ENCODE measurements at places on chromosomes 4 and X. TPM values are rescaled to one million over a fixed set of nuclear protein-coding genes. Genes with fewer than 3 reads are reported as not detected.
A peak's percentile ranks its signal among the peaks of the same experiment; 100 is the strongest.

GRCh38 chr4:123014038-123014437 is 91.6 kb upstream of the NUDT6 start:
- no peak for DNase-seq

DNA sequence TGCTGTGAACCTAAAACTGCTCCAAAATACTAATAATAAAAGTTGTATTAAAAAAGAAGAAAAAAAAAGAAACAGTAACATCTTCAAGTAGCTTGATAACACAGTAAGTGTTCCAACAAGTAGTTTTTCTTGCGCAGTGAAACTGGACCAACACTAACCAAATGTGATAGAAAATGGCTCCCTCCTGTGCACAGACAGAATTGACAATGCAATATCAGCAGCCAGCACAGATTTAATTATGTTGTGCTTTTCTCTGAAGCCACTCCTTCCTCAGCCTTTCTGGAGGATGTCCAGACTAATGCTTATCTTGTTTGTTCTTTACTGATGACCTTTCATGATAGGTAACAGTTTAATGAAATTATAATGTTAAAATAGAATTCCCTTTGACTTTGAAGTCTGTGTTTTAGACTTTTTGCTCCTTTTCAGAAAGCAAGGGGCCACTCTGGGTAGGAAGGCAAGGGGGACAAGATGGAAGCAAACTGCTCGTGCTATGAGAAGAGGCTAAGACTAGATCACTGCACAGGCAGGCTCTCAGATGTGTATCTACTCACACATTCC is 147.1 kb upstream of the RPL34 start:
- DNase-seq, result peak; percentile 33

DNA sequence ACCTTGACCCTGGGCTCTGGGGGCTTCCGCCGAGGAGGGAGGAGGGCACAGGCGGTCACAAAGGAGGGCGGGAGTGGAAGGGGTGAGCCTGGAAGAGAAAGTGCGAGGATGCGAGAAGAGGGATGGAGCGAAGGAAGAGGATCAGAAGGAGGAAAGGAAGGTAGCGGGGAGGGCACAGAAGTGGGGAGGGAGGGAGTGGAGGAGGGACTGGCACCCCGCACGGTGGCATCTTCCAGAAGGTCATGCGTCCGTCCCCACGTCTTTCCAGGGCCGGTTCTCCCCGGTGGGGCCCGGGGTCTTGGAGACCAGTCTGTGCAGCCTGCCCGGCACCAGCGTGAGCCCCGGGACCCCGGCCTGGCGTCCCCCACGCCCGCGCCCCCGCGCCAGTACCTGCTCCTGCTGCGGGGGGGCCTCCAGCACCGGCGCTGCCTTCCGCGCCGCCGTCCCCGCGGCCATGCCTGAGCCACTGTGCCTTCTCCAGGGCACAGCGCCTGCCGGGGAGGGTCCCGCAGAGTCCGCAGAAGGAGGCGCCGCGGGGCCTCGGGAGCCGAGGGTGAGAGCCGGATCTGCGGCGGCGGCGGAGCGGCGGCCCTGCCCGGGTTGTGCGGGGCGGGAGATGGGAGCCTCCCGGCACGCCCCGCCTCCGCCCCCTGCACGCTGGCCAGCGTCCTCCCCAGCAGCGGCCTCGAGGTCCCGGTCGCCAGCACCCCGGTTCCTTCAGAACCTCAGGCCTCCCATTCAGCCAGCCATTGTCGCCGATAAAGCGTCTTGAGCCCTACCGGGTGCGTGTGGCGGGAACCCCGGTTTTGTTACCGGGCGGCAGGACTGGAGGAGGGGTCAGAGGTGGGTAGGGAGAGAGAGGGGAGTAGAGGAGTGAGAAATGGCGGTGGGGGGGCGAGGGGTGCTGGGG is at the start of gene RNF175:
Gene RNF175 (minus strand): TSS at position 618 of the 910 bp plus-strand sequence. CDS start 162 bp downstream, at position 456.
- DNase-seq, result peak; percentile 18

GRCh38 chrX:110178179-110178865 is 139.6 kb downstream of the AMMECR1 start:
- no peak for DNase-seq

DNA sequence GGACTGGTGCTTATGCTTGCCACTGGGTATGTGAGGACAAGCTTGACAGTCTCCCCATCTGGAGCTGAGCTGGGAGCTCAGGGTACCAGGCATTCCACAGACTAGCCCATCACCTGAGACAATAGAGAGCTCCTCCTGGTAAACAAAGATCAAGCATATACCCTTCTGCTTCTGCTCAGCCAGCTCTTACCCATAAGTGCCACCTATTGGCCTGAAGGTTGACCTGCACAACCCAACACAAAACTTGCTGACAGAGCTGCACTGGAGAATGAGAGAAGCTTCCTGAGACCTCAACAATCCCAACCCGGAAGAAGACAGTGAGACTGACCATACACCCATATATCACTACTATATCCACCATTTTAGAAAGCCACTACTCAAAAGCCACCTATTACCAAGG is 1049.2 kb upstream of the INTU start:
- DNase-seq, result no peak

DNA sequence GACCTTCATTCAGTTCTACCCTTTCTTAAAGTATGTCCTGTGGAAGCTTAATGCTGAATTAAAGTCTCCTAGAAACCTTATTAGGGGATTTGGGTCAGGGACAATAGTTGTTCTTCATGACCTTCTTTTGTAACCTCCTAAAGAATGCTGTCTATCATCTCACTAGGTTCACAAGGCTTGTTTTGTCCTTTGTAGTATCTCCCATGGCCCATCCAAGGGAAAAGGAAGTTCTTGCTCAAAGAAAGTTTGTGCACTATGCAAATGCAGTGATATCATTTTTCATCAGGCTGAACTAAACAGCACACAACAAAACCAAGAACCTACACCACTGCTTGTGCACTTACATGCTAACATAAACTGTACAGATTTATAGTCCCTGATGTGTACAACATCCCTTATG is 46.6 kb upstream of the PGM2 start:
- no peak for DNase-seq

DNA sequence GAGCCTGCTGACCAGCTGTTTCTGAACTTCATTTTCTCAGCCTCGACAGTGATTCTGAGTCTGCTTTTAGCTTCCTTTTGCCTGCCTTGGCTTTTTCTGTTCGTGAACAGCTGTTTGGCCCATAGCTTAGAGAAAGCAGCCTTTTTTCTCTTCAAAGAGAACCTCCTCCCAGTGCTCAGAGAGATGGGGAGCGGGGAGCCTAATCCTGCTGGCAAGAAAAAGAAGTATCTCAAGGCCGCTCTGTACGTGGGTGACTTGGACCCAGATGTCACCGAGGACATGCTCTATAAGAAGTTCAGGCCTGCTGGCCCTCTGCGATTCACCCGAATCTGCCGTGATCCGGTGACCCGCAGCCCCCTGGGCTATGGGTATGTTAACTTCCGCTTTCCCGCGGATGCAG is 756 bp downstream of the PABPC5 start:
- no peak for DNase-seq

- no peak for DNase-seq
Measured at GRCh38 chrX:50838820-50839600, 25.0 kb upstream of the SHROOM4 start.

DNA sequence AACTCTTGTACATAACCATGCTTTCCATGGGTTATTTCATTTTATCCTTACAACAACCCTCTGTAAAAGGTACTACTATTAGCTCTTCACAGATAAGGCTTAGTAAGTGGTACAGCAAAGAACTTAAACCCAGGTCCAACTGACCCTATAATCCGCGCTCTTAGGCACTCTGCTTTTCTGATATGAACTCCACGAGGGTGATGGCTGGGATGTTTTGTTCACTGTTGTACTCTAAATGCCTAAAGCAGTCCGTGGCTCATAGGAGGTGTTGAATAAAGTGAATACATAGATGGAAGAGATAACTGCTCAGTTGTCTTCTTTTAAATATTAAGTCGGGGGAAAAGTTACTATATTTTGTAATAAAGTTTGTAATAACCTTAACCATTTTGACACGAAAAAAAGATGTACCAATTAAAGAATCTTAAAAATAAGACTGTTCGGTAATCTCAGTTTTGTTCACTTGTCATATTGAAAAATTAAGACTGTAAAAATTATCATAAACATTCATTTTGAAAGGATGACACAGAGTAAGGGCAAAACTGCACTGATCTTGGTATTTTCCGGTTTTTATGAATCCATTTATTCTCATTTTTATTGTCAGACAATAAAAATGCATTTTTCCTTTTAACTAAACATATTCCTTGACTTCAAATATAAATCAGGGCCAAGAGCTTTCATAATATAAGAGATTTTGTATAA is 166.5 kb downstream of the FBXW7 start:
- no peak for DNase-seq

DNA sequence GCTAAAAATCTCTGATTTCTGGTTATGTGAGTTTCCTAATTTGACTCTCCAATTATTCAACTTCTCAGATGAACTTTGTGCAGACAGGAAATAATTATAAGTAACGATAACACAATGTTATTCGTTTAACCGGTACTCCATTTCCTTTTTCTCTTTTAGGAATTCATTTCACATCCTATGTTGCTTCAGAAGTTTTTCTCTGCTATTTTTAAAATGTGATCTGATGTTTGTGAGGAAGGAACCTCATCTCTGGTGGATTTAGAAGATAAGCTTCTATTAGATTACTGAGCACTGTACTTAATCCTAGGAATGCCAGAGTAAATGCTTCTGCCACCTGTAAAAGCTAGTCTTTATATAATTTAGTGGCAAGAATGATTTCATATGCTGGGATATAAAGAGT is 116.0 kb upstream of the ETNPPL start:
- DNase-seq, result no peak

- DNase-seq, result no peak
Measured at GRCh38 chrX:34653811-34654210, 3.3 kb downstream of the TMEM47 start.

DNA sequence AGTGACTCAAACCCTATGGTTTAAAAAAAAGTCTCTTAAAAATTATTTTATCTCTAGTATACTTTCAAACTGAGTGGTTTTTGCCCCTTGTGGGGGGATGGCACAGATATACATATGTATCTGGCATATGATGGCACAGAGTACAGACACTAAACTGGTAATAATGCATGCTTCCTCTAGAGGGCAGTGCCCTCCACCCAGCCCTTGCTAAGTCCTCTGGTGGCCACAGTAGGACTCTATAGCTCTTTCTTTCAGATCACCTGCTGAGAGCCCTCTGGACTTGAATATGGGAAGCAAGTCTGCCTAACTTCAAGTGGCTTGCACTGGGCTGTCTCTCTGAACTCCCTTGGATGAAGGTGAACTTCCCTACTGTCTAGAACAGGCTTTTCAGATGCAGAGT is 66.3 kb downstream of the TSPAN7 start:
- peak; percentile 55 for DNase-seq

GRCh38 chr4:18973296-18973695 is 951.7 kb upstream of the LCORL start:
- no peak for DNase-seq

DNA sequence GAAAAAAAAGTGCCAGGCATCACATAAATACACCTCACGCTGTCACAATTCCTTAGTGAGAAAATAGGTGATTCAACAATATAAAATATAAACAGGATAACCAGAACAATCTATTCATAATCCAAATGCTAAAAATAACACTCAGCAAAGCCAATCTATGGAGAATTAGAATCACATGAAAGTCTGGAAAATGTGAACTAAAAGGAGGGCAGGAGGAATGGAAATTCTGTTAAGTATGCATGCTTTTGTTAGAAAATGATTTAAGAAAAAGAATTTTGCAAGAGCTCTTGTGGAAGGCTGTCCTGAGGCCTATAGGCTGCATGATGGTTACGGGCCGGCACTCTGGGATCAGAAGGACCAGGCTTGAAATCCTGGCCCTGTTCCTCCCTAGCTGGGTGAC is 70.6 kb upstream of the PROM1 start:
- no peak for DNase-seq

GRCh38 chr4:6561706-6562371 is 13.2 kb upstream of the MAN2B2 start:
- DNase-seq, result no peak

DNA sequence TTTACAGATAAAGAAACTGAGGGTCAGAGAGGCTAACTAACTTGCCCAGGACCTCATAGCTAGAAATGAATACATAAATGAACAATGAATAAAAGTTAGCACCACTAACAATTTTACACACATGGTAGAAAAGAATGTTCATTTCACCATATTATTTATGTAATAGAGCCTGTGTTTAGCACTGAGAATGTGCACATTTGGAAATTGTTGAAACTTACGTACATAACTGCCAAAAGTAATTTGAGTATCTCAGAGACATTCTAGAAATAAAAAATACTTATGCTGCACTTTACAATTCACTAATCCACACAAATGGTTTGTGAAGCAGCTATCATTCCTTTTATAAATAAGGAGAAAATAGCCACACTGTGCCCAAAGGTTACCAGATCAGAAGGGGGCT is 9.9 kb downstream of the CASK start:
- no peak for DNase-seq

DNA sequence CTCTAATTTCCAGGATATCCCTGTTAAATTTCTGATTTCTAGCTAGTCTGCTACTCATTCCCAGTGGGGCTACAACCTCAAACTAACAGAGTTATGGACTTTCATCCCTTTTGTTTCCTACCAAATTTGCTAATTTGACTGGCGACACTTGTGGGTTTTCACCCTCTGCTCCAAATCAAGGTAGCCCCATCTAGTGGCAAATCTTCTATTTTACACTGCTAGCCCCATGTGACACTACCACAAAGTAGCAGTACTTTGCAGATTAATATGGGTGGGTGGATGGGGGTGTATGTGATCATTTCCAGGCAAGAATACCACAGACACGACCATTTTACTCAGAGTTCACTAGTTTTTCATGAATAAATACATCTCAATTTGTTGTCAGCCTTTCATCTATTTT is 150.3 kb downstream of the MSL3 start:
- DNase-seq, result no peak

GRCh38 chrX:139924069-139924695 is 8.7 kb downstream of the ATP11C start:
- no peak for DNase-seq

Gene PAGE4
- not detected for polyA plus RNA-seq

Gene UGT2B11
- polyA plus RNA-seq, result not detected

Gene OPN1MW
- not detected for polyA plus RNA-seq

Gene BEND4
- not detected for polyA plus RNA-seq

Gene HS3ST1
- not detected for polyA plus RNA-seq

Gene SRPX
- polyA plus RNA-seq, result not detected

Data from CD4-positive, CD25-positive, alpha-beta regulatory T cell (primary cell).